ENCODE measurements at places on chromosomes 1 and 21.

DNA sequence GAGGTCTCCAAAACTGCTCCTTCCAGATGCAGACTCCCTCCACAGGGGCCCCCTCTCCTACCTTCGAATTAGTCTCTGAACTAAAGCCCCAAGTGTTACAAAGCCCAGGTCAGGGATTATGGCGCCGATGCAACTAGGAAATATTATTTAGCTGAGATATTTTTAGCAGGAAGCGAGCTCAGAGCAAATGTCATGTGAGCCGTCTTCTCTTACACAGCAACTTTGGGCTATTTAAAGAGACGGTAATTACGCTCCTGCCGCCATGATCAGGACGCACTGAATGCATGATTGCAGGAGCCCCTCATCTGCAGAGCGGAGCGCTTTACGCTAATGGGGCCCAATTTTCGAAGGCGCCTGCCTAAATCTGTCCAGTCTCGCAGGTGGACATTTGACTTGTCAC lies 55.3 kb upstream of the TARDBP start:
- DNase-seq, result no peak

DNA sequence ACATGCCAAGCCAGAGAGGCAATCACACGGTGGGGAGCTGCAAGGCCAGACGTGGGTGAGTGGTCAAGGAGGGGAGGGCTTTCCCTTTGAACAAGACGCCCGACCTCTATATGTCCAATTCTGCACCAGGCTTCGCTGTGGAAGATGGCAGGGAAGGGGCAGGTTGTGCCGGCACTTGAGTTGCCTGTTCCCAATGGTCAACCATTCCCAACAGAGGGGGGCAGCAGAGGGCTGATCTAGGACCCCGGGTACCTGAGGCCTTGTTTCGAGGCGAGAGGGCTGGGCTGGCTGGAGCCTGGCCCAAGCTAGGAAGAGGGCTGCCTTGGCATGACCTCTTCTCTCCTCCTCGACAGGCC lies 64.9 kb downstream of the TMEM53 start:
- peak; percentile 40 for DNase-seq

- peak; percentile 30 for DNase-seq
These were observed 12.3 kb downstream of the ZMPSTE24 start for GRCh38 chr1:40270152-40270834.

GRCh38 chr21:44533121-44533890 lies 6.7 kb downstream of the KRTAP10-1 start:
- no peak for DNase-seq

DNA sequence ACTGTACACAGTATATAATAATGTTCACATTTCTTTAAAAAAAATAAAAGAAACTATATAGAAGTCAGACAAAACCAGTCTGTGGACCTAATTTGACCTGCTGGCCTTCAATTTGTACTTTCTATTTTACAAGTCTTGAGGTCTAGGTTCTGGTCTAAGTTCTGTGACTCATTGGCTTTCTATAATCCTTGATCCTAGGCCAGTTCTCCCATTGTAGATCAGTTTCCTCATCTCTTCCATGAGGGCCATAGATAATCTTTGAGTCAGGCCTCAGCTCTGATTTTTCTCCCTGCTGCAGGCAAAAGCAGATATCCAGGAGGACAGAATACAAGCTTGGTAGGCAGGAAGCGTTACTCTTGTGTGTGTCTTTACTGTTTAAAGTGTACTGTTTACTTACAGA lies 603.7 kb upstream of the CAMK1G start:
- DNase-seq, result no peak

GRCh38 chr1:7265771-7266371 lies 480.6 kb downstream of the CAMTA1 start:
- DNase-seq, result no peak

DNA sequence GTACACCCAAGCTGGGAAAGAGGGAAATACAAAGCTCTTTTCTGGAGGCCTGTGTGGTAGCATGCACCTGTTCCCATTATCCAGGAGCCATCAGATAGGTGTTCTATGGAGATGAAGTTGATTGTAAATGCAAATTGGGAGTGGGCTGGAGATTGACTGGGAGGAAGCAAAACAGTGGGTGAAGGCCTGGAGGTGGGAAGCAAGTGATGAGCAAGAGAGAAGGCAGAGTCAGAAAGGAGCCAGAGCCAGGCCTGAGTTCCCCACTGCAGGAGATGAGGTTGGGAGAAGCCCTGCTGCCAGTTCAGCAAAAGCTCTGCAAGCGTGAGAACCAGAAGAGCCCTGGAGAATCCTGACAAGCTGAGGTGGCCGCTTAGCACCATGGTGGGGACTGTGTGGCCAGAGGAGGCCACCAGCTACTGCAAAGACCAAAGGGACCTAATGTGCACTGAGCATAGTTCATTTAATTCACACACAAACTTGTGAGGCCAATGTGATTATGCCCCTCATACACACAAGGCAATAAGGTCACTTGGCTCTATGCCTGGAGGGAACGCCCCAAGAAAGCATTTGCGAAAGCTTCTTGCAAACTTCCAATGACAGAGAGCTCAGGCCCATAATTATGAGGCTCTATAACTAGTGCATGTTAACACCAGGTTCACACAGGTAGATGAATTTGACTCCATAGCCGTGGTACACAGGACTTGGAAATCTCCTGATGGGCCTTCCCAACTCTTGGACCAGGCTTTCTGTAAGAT lies 73.0 kb upstream of the GRIK3 start:
- DNase-seq, result no peak

DNA sequence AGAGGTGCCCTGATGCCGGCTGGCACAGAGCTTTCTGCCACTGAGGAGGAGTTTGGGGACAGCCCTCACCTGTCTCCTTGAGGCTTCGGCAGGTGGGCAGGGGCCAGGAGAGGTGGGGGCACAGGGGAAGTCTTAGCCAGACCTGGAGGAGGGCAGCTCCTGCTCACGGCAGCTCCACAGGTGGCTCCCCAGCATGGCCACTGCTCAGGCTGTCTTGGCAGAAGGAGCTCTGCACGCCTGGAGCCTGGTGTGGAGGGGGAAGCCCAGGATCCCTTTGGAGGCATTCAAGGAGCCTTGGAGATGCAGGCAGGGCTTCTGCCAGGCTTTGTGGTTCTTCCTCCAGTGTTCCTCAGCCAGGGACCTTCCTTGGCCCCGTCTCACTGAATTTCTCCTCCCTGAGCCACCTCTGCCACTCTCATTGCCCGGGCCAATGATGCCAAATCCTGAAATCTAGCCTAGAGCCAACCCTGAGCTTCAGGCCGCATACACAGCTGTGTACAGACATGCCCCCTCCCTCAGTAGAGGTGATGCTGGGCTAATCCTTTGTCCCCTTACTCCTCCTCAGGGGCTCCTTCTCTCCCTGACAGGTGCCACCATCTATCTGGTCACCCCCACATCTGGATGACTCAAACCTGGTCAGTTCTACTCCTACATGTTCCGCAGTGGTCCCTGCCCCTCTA lies 251.8 kb upstream of the VAMP3 start:
- DNase-seq, result no peak

DNA sequence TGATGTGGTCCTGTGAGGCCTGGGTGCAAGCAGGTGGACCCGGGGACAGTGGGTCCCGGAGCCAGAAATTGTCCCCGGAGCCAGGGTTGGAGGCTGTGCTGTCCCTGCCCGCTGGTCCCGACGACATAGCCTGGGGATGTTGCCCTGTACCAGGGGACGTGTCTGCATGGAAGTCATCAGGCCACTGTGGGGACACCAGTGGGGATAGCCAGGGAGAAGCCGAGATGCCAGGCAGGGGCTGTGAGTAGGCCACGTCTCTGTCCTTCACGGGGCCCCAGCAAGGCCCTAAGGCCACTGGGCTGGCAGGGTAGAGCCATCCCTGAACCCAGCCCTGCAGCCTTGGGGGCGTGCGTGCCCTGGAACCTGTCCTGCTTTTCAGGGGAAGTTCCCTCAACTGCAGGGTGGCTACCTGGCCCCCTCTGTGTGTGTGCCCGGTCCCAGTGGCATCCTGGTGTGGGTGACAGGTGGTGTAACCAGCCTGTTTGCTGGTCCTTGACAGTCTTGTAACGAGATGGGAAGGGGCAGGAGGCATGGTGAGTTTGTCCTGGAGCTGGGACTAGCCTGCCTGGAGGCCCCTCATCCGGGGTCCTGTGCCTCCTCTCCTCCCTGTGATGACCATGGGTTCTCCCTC lies 73.2 kb downstream of the OBSCN start:
- DNase-seq, result no peak

DNA sequence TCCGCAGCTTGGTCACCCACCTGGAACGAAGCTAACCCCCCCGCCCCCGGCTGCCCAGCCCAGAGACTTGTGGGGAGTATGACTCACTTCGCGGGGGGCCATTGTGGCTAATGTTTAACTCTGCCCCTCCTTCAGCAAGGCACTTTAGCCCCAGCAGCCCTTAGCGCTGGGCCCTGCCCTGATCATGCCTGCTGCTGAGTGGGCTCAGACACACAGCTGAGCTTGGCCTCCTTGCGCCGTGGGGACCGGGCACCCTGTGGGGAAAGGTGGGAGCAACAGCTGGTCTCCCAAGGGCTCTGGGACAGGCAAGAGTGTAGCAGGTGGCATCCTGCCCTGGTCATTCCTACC lies 6.3 kb upstream of the LAD1 start:
- no peak for DNase-seq

DNA sequence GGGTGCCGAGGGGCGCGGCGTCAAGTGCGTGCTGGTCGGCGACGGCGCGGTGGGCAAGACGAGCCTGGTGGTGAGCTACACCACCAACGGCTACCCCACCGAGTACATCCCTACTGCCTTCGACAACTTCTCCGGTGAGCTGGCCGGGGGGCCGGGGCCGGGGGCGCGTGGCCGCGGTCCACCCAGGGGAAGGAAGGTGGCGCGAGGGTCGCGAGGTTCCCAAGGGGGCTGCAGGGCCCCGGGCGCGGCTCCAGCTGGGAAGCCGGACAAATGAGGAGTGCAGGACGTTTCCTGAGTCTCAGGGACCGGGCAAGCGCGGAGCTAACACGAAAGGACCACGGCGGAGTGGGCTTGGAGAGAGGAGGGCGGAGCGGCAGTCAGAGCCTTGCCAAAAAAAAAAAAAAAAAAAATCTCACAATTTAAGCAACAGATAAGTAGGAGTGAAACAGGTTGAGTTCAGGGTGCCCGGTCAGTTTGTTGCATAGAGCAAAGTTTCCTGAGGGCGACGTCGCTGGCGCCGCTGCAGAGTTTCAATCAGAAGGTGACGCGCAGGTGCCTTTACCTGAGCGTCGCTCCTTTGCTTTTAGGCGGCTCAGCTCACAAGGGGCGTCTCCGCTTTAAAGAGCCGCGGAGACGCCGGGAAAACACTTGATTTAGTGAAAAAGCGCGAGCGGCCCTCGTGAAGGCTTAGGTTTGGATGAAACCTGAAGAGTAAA lies 750 bp downstream of the RHOU start:
- DNase-seq, result peak; percentile 21

GRCh38 chr1:159953536-159954515 lies at the start of gene SLAMF9:
SLAMF9 (minus strand) TSS chr1:159954237; CDS start chr1:159954137, 100 bp downstream.
- DNase-seq, result no peak

DNA sequence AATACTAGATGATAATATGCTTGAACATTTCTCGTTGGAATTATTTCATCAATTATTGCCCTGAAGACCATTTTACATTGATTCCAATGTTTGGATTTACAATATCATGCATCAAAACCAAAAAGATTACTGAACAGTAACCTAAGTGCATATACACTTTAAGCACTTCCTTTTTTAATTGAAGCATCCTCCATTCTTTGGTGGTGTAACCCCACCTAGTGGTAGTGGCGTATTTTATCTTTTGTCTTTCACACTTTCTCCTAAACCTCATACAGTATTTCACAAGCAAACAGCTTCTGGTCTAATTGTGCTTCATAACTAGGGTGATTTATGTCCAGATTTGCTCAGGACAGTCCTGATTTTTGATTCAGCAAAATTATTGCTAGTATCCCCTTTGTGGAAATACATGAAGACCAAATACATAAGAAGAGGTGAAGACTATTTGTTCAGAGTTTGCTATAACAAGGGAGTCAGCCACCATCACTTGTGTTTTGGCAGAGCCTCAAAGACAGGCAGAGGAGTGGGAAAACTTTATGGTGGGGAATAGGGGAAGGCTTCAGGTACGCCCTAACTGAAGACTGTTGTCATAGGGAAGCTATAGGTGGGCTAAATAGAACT lies 3.4 kb upstream of the NVL start:
- peak; percentile 52 for DNase-seq

GRCh38 chr1:41812051-41812450 lies 106.7 kb downstream of the HIVEP3 start:
- peak; percentile 85 for DNase-seq

DNA sequence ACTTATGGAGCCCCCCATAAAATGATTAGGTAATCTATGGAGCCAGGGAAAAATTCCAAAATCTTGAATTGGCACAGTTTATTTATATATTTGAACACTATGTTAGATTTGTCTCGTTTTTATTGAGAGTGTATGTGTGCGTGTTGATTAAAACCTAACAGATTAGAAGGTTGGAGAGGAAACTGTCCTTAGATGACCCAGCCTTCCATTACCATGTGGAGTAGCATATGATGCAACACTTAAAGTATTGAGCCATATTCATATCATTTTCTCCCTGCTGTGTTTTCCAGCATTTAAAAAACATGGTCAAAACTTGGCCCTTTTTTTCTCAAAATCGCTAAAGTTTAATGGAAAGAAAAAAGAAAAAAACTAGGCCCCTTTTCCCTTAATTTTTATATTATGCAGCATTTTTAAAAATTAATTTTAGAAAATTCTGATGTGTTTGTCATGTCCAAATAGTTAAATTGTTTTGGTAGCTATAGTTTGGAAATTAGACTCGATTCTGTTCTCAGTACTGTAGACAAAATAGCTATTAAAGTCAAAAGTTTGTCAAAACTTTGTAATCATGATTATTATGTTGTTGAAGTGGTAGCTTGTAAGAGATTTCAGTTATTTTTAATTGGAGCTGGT lies 2.3 kb downstream of the LRRC8D start:
- DNase-seq, result no peak

DNA sequence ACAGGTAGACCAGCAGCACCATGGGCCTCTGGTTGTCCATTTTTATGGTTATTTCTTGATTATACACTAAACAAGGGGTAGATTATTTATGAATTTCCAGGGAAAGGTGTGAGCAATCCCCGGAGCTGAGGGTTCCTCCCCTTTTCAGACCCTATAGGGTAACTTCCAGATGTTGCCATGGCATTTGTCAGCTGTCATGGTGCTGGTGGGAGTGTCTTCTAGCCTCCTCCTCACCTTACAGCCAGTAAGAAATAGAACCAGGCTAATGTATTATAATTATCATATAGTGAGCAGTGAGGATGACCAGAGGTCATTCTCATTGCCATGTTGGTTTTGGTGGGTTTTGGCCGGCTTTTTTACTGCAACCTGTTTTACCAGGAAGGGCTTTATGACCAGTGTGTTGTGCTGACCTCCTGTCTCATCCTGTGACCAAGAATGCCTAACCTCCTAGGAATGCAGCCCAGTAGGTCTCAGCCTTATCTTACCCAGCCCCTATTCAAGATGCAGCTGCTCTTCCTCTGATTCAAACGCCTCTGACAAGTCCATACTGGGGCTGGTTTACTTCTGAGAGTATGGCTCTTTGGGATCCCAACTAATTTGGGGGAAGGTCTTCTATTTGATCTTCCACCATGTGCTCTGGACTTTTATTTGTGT lies 13.5 kb upstream of the TINAGL1 start:
- DNase-seq, result no peak

Measured in activated naive CD4-positive, alpha-beta T cell treated with anti-CD3 and anti-CD28 coated beads for 36 hours (primary cell).